DND-41 (cell line): ENCODE measurements at places on chromosomes 3 and 15.
A peak's percentile ranks its signal among the peaks of the same experiment; 100 is the strongest.

DNA sequence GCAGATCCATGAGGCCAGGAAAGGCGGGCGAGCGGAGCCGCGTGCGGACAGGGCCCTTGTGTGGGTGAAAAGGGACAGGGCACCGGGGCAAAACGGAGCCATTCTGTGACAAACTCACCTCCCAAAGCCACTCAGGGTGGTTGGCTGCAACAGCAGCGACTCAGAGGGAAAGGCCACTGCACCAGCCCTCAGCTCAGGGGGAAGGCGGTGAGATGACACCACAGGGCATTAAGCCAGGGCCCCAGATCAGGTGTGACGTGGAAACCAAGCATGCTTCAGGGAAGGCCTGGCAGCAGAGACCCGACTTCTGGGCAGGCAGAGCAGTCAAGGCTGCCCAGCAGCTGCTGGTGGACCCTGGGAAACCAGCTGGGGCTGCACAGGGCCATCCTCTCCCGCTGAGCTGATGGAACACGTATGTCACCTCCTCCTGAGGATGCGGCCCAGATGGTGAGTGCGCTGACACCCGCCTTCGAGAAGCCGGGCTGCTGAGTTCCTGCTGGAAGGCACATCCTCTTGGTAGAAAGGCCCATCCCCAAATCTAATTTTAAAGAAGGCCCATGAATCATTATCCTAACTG is 82.3 kb downstream of the CHSY1 start:
- DNase-seq: peak; percentile 15

DNA sequence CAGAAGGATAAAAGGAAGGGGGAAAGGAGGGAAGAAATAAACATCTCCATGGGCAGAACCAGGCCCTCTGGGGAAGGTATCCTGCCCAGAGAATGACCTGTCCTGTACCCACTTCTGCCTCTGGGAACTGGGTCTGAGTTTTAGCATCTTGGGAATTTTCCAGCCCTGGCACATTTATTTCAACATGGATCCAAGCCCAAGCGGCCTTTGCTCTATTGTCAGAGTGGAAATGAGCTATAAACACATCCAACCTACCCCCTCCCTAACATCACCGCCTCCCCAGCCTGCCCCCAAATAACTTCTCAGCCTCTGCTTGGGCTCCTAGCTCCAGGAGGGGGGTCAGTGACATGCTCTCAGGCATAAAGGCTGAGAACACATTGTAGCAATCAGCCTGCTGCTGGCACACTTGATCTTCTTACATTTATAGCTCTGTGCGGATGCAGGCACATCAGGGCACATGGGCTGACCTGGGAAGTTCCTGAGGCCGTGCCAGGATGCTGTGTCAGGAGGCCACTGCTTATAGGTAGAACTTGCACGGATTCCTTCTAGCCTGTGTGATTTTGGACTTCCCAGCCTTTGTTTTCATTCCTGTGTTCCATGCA is 4.6 kb upstream of the OXTR start:
- no peak for DNase-seq

DNA sequence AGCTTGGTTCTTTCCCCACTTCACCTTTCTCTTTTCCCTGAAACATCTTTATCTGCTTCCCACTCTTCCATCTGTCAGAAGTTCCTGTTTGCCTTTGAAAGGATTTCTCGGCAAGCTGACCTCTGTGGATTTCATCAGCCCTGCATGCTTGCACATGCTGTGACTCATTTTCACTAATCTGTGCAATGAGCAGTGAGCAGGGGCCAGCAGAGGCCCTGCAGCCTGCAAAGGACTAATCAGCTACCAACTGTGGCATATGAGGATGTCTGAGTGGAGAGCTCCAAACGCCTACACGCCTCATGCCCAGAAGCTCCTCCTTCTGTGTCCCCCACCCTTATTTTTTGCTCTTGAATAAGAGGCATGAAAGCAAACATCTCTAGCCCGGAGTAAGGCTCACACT is 333.0 kb upstream of the SEMA6D start:
- DNase-seq: no peak

- DNase-seq: no peak
Observed at GRCh38 chr15:31283043-31283442, 43.6 kb upstream of the KLF13 start.

DNA sequence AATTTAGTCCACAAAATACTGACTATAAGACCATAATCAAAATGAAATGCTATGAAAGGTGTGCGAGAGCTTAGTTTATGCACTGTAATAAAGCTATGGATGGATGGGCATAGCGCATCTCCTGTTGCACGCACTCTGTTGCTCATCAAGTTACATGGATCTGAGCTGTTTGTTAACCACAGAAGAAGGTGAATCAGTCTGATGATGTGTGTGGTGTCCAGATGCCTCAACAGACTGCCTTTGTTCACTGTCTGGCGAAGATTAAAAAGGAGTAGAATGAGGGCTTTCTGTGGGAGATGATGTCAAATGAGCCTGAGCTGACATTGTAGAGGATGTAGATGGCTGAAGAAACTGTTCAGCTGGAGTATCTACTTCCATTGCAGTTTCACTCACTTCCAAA is 36.1 kb downstream of the NSMCE3 start:
- DNase-seq: no peak

DNA sequence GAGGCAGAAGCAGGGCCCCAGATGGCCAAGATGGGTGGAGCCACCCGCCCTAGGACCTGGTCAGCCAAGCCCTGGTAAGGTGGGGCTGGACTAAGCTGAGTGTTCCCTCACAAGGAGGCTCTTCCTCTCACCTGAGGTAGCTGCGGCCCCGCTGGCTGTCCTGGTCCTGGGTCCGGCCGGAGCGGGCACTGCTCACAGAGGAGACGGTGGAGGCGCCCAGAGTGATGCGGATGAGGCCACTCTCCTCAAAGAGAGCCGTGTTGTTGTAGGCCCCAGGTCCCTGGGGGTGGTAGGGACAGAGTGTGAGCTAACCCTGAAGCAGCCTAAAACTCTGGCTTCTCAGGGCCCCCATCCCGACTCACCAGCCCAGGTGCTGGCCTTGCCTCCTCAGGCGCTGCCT is 7.3 kb upstream of the SLC26A6 start:
- no peak for DNase-seq

- no peak for DNase-seq
Observed at GRCh38 chr3:122094125-122094524, 39.0 kb downstream of the CD86 start.

- DNase-seq: no peak
Observed at GRCh38 chr3:87272718-87273341, 3.6 kb downstream of the POU1F1 start.
